ENCODE measurements at places on chromosomes 16 and 17. TPM values are rescaled to one million over a fixed set of nuclear protein-coding genes. Genes with fewer than 3 reads are reported as not detected.
A peak's percentile ranks its signal among the peaks of the same experiment; 100 is the strongest.

- DNase-seq: no peak
Measured at GRCh38 chr17:63918305-63918704, 334 bp downstream of the GH1 start.

DNA sequence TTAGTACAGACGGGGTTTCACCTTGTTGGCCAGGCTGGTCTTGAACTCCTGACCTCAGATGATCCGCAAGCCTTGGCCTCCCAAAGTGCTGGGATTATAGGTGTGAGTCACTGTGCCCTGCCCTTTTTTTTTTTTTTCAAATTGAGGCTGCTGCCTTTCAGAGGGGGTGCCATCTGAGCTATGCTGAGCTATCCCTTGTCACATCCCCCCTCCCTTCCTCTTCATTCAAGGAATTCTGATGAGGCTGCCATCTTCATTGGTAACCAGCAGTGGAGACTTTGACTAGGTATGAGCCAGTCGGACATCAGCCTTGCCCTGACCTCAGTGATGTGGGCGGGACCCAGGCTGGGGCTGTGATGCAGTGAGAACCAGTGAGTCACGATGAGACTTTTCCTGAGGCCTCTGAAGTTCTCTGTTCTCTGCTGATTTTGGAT lies 24.4 kb upstream of the GPT2 start:
- DNase-seq: no peak

DNA sequence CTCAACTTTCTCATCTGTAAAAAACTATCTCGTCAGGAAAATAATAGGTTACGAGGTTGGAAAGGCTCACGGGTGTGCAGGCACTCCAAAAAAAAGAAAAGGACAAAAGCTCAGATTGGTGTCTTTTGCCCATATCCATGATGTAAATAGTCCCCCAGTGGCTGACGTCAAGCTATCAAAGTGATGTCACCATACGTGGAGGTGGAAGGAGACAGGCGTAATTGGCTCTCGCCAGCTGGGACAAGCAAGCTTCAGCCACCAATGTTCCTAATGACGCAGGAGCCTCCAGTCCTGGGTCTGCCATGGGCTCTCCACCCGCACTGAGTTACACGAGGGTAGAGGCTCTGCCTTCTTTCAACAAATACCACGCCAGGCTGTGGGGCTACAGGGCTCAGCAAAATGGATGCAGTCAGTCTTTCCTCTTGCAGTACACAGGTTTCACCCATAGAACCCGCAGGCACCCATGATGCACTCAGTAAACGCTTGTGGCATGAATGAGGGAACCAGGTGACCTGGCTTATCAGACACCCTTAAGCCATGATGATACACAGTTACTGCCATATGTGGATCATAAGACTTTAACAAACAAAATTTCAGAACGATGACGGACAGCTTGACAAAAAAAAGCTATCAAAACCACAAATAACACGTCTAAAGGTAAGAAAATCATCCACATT lies 50.5 kb downstream of the COTL1 start:
- no peak for DNase-seq

DNA sequence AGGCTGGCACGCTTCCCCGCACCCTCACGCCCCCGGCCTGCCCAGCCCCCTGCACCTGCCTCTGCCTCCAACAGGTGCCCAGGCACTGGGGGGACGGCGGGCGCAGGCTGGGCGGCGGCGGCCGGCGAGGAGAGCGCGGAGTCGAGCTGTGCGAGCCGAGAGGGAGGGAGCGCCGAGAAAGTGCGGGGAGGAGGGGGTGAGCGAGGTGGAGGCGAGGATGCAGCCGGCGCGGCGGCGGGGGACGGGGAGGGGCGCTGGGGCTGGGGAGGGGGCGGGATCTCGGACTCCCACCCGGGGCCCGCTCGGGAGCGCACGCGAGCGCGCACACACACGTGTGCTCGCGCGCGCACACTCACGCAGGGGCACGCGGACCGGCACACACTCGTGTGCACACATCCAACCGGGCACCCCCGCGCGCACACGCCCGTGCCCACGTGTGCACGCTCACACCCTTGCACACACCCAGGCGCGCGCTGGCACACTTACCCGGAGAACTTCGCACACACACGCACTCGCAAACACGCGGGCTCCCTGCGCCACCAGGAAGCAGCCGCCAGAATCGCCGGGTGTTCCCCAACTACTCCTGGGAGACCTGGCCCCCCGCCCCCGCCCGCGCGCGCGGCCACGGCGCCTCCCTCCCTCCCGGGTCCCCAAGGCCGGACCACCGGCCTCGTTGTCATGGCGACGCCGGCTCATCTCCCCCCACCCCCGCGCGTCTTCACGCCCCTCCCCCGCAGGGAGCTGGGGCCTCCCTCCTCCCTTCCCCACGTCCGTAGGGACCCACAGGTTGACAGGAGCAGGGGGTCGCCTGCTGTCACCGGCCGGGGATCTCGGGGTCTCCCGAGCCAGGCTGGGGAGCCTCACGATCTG lies at the start of gene DOC2A:
Gene DOC2A (minus strand): TSS at position 184 of the 870 bp plus-strand sequence. CDS start 805 bp downstream, outside the sequence.
- no peak for DNase-seq

DNA sequence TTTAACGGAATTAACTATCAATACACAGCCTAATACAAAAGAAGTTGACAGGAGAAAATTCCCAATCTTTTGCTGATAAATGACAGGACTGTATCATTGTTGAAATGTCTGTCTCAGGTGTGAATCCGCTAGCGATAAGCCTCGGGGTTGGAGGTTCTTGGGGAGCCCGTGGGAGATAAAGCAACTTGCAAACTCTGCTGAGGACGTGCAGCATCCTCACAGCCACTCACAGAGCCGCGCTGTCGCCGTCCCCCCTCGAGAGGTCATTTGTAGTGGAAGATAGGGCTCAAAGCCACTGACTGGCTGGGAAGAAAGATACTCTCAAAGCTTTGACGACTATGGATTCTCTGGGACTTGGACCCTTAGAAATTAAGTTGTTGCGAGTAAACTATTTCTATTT lies 17.0 kb downstream of the MAP1LC3B start:
- DNase-seq: no peak

- no peak for DNase-seq
Measured at GRCh38 chr16:21637032-21637968, 15.1 kb downstream of the IGSF6 start.

MT1E gene
- polyA plus RNA-seq: 18.2 TPM

DNA sequence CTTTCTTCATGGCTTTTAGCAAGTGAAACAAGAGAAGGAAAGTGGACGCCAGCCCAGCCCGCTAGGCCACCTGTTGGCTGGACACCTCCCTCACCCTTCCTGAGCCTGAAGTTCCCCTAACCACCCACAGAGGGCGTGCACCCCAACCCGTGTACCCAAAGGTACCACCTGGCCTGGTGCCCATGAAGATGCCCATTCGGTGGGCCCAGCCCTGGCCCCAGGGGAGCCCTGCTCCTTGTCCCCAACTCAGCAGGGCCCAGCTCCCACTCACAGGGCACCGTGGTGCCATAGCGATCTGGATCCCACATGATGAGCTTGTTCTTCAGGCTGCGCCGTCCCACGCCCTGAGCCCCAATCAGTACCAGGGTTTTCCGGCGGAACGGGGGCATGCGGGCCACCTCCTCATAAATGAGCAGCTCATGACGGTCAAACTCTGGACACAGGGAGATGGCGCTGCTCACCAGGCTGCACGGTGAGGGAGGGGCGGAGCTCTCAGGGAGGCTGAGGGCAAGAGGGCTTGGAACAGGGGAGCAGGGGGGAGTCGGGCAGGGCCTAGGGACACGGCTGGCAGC lies 26.8 kb downstream of the MPP2 start:
- peak; percentile 37 for DNase-seq
